ENCODE measurements at places on chromosomes 2 and 18.

DNA sequence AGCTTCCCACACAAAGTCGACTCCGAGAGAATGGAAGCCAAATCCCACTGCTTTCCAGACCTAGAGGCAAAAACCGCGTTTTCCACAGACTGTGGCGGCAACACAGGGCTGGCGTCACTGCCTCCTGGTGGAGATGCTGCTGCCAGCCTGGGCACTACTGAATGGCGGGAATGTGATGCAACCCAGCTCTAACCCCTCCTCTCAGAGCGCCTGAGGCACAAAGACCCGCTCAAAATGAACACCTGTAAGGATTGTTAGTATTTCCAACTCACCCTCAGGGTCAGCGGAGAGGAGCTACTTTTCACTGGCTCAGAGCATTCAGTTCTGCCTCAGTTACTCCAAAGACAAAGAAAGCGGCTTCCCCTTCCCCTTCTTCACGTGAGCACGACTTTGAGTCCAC is 548.0 kb upstream of the SALL3 start:
- DNase-seq, result no peak

- no peak for DNase-seq
Observed at GRCh38 chr18:46434629-46435028, 222.4 kb downstream of the LOXHD1 start.

DNA sequence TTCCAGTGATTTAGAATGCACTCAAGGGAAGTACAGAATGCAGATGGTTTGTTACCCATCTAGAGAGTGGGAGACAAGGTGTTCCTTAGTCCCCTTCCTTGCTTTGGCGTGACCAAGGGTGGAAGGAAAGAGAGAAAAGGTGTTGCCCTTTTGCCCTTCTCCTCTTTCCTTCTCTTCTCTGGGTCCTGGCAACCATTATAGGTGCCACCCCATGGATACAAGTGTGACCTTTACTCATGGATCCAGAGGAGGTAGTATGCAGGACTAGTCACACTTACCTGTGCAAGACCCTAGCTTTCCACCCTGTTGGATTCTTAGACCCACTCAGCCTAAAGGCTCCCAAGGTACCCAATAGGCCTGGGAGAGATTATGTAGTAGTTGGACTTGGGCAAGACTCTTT is 11.6 kb upstream of the RBFA start:
- no peak for DNase-seq

- DNase-seq, result no peak
Observed at GRCh38 chr2:32958821-32959220, 12.1 kb downstream of the LTBP1 start.

DNA sequence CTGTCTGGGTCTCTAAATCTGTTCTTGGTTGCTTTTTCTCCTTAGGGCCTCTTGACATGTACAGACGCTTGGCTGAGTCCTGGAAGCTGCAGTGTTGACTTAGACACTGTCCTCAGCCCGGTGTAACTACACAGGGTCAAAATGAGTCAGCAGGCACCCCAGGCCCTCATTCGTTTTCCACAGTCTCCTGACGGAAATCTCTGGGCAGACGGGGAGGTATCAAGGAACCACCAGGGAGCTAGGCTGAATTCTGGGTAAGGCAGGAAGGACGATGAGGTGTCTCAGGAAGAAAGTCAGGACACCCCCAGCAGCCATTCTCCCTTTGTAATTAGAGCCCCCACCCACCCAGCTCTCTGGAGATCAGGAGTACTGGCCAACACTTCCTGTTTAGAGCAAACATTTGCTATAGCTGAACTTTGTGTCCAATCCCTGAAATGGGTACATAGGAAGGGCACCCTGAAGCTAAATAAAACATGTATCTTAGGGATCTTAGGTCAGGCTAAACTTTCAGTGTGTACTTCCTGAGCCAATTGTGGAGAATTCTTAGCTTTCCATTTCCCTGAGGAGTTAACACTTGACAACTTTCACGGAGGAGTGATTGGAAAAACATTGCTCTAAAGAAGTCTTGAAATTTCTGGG is 23.9 kb upstream of the EPAS1 start:
- no peak for DNase-seq
